Pericardium fibroblast (primary cell): ENCODE measurements at places on chromosomes 2 and 18. TPM values are rescaled to one million over a fixed set of nuclear protein-coding genes. Genes with fewer than 3 reads are reported as not detected.

Gene BBS5
- 4.1 and 7.7 TPM in 2 replicates for total RNA-seq

Gene EIPR1
- total RNA-seq, result 27.4 and 53.5 TPM in 2 replicates

Gene TNFRSF11A
- total RNA-seq, result 0.23 and 0.34 TPM in 2 replicates

Gene RNF144A
- 2.2 and 20.3 TPM in 2 replicates for total RNA-seq
